ENCODE measurements at places on chromosomes 3 and 15.

DNA sequence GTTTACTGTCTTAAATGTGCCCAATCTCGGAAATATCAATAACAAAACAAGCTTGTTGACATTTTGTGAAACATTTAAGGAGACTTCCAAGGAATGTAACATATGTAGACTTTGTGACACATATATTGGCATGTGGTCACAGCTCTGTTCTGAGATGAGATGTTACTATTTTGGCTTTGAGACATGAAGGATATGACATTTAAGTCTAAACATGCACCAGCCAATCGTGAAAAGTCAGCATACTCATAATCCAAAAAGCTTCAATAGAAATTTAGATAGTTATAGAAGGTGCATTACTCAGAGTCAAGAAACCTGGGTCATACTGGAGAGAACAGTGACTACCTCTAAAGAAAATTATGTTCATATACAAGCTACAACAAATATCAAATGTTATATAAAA lies 13.4 kb downstream of the COMMD2 start:
- no peak for DNase-seq

DNA sequence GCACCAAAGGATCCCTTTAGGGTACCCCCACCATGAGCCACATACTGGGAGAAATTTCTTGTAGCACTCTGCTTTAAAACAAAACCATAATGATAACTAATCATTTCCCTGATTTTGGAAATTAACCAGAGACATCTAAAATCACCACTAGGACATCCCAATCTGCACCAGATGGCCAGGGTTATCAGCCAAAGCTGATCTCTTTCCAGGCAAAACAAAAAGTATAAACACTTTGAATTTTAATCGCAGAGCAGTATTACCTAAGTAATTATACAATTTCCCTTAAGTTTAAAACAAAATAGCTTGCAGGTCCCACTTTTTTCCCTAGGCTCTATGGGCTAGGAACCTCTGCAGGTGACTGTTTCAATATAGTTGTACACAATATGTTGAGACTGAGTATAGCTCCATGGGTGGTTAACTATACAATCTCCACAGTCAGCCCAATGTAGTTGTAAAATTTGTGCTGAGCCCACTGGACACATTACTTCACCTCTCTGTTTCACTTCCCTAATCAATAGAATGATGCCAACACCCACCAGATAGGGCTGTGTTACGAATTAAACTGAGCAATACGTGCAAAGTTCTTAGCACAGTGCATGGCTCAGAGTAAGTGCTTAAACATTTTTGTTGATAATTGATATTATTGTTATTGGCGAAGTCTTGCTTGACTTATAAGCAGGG lies 629 bp upstream of the NOX5 start:
- no peak for DNase-seq

DNA sequence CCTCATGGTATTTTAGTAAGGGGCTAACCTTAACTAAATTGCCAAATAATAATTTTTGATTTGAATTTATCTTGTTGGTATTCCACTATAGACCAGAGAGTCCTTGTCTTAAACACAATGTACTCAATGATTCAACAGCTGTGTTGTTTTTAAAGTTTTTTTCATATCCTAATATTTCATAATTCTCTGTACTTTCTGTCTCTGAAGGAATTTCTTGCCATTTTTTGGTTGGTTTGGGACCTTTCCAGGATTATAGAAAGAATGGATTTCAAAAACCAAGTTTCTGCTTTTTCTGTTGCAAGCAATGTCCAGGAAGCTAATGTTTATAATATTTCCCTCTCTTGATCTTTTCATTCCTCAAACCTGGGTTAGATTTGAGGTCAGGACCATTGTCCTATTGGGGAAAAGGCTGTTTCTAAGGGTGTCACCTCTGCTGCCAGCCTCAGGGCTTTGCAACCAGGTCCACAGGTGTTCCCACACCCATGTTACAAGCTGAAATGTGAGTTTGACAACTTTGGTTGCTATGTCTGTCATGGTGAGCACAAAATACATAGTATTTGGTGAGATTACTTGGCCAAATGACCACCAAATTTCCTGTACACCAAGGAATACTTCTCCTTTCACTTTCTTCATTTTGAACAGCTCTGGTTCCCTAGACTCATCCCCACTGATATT lies 363.7 kb upstream of the RGMA start:
- DNase-seq: no peak

GRCh38 chr3:71260782-71261181 lies 322.7 kb downstream of the FOXP1 start:
- DNase-seq: no peak

DNA sequence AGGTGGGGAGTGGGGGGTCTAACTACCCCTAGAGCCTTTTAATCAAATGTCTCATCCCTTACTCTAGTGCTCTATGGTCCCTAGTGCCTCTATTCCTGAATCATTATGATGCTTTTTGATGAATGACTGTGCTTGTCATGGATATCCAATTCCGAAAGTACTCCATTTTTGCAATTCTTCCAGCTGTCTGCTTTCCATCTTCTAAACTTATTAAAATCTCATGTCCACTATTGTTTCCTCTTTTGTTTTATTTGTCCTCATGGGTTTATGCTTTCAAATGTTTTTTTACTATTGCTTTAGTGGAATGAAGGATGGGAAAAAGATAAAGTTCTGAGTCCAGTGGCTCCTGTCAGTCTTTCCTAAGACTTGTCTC lies 77.2 kb upstream of the KCNMB2 start:
- DNase-seq: peak; percentile 46

GRCh38 chr3:8348076-8348475 lies 153.5 kb upstream of the LMCD1 start:
- DNase-seq: no peak

DNA sequence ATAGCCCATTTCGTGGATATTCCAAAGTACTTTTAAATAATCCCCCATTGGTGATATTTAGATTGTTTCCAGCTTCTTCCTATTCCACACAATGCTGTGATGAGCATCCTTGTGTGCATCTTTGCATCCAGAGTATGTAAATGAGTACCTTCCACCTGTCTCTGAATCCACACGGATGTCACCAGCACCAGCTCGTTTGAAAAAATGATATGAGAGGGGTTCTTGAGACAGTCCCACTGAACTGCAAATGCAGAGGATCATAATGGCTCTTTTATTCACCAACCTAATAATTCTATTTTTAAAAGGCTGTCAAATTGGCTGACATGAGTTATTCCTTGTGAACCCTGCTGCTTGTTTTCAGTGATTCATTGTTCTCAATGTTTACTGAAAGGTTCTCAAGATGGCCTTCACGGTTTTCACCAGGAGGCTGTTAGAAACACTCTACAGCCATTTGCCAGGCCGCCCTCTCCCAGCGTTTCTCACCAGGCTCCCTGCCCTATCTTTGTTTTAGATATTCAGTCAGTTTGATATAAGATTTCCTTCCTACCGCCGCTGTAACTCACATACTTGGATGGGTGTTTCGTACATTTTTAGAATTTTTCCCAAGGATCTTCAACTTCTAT lies 96.7 kb upstream of the PTPRG start:
- no peak for DNase-seq

DNA sequence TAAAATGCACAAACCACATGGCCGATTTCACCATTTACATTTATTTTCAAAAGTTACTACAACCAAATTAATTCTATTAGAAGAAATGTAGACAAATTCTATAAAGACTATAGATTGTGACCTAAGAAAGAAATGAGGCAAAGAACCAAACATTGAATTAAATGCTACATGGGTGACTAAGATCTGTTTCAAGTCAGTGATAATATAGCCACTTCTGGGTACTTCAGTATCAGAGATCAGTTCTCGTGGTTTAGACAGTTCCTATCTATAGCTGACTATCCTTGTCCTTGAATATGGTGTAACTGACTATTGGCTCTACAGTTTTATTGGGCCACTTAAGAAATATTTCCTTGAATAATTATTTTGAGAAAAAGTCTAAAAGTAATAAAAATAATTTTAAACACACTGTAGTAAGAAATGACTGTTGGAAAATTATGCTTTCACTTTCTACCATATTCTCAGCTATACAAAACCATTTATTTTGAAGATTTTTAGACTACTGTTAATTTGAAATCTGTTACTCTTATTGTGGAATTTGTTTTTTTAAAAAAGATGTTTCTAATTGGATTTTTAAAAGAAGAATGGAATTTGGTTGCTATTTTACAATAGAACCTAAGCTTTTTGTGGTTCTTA lies 14.1 kb downstream of the KCNMB3 start:
- DNase-seq: no peak

DNA sequence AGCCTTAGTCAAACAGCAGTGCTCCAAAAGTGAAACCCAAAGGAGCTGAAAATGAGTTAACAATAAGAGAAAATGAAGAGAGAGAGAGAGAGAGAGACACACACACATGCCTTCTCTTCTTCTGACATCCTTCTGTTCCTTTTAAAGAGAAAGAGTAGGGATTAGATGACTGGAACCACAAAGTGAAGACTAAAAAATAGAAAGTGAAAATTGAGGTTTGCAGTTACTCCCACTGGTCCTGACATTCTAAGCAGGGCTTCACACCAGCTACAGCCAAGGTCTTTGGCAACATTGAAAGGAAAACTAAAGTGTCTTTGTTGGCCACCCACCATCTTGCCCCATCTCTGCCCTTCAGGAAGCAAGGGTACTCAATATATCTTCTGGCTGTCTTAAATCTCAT lies 59.2 kb downstream of the USP50 start:
- no peak for DNase-seq

- no peak for DNase-seq
Measured at GRCh38 chr3:58622892-58623291, 43.7 kb downstream of the FAM3D start.

GRCh38 chr3:161354554-161354953 lies 16.8 kb downstream of the SPTSSB start:
- DNase-seq: no peak

DNA sequence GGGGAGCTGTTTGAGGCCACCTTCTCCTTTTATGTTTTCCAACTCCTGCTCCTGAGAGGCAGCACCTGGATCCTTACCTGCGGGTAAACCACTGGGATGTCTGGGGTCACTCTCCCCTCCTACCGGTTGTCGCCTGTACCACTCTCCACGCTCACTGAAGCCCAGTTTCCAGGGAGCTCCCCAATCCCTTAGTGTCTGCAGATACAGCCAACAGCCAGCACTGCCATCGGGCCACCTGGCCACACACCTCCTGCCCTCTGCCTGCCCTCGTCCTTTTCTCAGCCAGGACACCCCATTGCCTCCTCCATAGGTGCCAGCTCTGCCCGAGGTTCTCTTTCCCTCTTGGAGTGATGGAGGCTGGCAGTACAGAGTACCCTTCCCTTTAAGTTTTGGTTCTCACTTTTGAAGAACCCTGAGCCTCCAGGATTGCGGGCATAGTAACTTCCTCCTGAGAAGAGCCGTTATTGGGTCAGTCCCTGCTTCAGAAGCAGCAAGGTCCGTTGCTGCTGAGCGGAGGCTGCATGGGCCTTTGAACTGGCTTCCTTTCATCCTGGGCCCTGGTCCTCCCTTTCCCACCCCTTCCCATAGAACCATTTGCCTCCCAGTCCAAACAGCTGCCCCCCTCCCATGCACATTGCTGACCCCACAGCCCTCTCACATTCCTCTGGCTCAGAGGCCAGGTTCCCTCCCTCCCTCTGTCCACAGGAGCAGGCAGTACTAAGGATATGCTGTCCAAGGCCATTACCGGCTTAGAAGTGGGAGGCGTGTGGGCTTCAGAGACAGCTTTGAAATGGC lies 30.9 kb downstream of the ARNT2 start:
- DNase-seq: no peak

DNA sequence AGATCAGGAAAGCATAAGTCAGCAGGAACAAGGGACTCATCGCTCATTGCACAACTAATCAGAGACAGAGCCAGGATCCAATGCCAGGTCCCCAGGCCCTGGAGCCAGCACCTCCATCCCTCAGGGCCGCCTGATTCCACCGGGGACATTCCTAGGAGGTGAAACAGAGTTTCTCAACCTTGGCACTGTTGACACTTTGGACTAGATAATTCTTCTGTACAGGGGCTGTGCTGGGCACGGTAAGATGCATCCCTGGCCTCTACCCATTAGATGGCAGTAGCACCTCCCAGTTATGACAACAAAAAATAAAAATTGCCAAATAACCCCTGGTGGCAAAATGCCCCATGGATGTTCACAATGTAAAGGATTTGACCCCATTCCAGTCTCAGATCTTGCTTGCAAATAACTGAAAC lies 127.7 kb downstream of the MTHFS start:
- no peak for DNase-seq

DNA sequence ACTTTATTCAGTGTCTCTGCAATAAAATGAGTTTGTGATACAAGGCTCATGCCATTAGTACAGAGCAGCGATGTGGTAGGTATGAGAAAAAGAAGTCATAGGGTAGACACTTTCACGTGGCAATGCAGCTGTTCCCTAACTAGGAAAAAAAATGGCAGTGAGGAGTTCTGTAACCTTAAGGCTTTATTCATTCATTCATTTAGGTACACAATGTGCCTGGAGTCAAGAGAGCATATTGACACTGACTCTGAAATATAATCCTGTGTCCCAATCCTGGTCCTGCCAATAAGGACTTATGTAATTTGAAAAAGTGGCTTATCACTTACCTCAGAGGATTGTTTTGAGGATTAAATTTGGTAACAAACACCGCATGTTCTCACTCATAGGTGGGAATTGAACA lies 173.0 kb upstream of the AZI2 start:
- DNase-seq: no peak

- no peak for DNase-seq
Measured at GRCh38 chr3:191324936-191325335, 4.3 kb upstream of the CCDC50 start.

- DNase-seq: no peak
Measured at GRCh38 chr3:38565339-38566214, 69.4 kb downstream of the EXOG start.

DNA sequence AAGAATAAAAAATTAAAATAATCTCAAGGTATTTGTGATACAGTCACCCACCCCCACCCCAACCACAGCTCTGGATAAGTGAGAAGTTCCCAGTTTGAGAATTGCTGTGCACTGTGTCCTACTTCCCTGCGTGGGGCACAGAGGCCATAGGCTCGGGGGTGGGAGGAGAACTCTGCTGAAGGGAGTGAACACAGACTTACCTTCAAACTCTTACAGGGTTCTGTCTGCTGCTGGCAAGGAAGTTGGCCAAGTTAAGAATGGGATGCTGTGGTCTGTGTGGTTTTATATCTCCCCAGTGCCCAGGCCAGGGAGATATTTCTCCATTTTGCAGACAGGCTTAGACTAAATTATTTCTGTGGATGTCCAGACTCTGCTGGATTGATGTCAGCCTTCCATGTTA lies 37.6 kb downstream of the SPTSSB start:
- DNase-seq: no peak

GRCh38 chr15:63146684-63147083 lies 10.6 kb downstream of the RPS27L start:
- DNase-seq: no peak
